ENCODE measurements at places on chromosomes 5 and 9.
A peak's percentile ranks its signal among the peaks of the same experiment; 100 is the strongest.

GRCh38 chr9:14515571-14516198 is 177.5 kb downstream of the ZDHHC21 start:
- no peak for DNase-seq

DNA sequence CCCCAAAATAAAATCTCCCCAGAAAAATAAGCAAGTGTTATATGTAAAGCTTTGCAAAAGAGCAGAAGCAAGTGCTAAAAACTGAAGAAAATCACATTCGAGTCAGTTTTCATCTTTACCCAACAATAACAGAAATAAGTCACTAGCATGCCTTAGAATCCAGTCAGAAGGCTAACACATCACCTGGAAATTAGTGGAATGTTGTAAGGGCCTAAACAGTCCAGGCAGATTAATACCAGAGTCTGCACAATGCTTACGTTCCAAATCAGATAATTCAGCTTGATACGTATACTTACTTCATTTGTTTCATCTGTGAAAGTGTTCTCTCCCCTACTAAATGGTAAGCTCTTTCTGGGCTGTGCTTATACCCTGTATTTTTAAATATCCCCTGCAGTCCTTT is 42.7 kb downstream of the SUSD1 start:
- no peak for DNase-seq

- DNase-seq = no peak
These were observed 67.4 kb upstream of the HRH2 start for GRCh38 chr5:175590471-175590881.

DNA sequence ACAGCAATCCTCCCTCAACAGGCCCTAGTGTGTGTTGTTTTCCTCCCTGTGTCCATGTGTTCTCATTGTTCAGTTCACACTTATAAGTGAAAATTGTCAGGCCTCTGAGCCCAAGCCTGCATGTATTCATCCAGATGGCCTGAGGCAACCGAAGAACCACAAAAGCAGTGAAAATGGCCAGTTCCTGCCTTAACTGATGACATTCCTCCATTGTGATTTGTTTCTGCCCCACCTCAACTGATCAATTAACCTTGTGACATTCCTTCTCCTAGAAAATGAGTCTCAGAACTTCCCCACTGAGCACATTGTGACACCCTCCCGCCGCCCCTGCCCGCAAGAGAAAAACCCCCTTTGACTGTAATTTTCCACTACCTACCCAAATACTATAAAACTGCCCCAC is 17.4 kb upstream of the TRPC7 start:
- no peak for DNase-seq

- no peak for DNase-seq
These were observed 144.4 kb downstream of the NSG2 start for GRCh38 chr5:174189654-174190541.

GRCh38 chr5:140632366-140633020 is 482 bp downstream of the CD14 start:
- peak; percentile 39 for DNase-seq

All from GM12891 (cell line).